ENCODE measurements at places on chromosomes 2 and 18.
A peak's percentile ranks its signal among the peaks of the same experiment; 100 is the strongest.

- DNase-seq = no peak
Observed at GRCh38 chr18:34821669-34822210, 111.6 kb downstream of the DTNA start.

GRCh38 chr2:216501854-216502253 is 3.2 kb downstream of the RPL37A start:
- DNase-seq = no peak

DNA sequence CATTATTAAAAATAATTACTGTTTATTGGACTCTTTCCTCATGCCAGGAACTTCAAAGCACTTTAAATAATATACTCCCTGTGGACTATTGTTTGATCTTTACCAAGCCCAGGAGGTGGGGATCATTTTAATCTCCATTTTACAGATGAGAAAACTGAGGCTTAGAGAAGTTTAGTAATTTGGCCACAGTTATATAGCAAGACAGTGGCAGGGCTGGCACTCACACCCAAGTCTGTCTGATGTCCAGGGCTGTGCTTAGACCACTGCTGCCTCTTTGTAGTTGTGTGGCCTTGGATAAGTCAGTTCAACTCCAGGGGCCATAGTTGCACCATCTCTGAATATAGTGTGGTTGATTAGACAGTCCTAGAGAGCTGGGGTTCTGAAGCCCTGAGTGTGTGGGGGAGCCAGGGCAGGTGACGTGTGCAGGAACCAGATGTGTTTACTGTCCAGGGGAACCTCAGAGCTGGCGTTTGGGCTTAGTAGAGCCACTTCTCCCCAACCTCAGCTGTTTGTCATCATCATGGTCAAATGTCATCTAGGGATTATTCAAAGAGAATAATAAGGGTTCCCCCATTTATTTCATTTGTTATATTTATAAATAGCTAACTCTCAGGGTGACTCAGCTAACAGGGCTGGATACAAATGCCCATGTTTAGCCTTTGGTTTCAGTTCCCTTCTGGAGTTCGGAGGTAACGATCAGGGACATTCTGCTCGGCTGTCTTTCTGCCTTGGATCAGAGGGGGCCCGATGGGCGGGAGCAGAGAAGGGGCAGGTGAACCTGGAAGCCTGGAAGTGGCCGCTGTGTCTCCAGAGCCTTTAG is 68.0 kb downstream of the BOLA3 start:
- peak; percentile 87 for DNase-seq

- DNase-seq = no peak
Observed at GRCh38 chr2:108923019-108923700, 65.9 kb downstream of the EDAR start.
